GM12878 (cell line): ENCODE measurements at places on chromosomes 3 and 15. TPM values are rescaled to one million over a fixed set of nuclear protein-coding genes. Genes with fewer than 3 reads are reported as not detected.
A peak's percentile ranks its signal among the peaks of the same experiment; 100 is the strongest.

DNA sequence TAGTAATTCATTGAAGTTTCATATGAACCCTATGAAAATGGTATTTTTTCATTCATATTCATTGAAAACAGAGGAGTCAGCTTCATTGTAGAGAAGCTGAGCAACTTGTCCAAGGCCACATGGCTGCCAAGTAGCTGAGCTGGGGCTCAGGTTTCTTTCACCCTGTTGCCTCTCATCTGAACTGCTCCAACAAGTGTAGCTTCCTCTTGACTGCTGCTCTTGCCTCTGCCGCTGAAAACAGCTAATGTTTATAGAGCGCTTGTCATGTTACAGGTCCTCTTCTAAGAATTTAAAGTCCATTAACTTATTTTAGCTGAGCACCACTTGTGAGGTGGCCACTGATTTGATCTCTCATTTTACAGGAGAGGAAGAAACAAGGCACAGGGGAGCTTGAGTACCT is 81.1 kb downstream of the PDCD6IP start:
- H3K27ac ChIP-seq: no peak overlapping the region
- H3K27me3 ChIP-seq: no peaks in the 10 kb centered on the region
- H3K36me3 ChIP-seq: no peaks in the 10 kb centered on the region

MINAR1 gene
- 0.29 and 0.36 TPM in 2 replicates for total RNA-seq

DNA sequence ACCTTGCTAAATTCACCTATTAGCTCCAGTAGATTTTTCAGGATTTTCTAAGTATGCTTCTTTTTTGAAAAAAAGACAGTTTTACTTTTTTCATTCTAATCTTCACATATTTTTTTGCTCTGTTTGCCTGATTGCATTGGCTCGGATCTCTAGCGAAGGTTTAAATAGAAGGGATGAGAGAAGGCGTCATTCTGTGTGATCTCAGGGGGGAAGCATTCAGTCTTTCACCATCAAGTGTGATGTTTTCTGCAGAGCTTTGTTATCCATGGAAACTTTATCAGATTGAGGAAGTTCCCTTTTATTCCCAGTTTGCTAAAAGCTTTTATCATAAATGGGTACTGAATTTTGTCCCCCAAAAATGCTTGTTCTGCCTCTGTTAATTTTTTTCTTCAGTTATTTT is 120.3 kb downstream of the LRRK1 start:
- H3K4me1 ChIP-seq: peaks cover 11% of the 10 kb centered on the region
- peaks cover 14% of the 10 kb centered on the region; the same call in 1 of the 2 replicates for H3K36me3 ChIP-seq
- no peaks in the 10 kb centered on the region for H3K27me3 ChIP-seq
- H3K27ac ChIP-seq: no peak overlapping the region

DNA sequence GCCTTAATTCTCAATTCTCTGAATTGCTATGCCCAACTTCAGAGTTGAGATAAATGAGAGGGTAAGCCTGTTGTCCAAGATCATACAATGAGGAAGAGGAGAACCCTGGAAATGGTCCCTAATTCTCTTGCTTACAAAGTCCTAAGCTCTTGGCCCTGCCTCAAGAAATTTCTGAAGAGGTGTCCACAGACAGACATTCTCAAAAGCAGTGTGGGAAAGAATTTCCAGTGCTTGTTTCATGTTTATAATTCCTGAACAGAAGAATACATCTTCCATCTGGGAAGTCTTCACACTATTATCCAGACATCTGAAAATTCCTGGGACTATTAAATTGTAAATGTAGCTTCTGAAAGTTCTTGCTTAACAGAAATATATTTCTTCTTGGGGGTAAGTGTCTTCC is 166.8 kb upstream of the LRTM1 start:
- no peak for DNase-seq
- no peak overlapping the region for H3K27ac ChIP-seq
- no peak overlapping the region for H3K4me3 ChIP-seq
- no peaks in the 10 kb centered on the region for H3K36me3 ChIP-seq
- H3K4me1 ChIP-seq: no peaks in the 10 kb centered on the region

GATM gene
- 37.1 and 42.5 TPM in 2 replicates for total RNA-seq

MYL3 gene
- total RNA-seq: not detected in 2 replicates

DNA sequence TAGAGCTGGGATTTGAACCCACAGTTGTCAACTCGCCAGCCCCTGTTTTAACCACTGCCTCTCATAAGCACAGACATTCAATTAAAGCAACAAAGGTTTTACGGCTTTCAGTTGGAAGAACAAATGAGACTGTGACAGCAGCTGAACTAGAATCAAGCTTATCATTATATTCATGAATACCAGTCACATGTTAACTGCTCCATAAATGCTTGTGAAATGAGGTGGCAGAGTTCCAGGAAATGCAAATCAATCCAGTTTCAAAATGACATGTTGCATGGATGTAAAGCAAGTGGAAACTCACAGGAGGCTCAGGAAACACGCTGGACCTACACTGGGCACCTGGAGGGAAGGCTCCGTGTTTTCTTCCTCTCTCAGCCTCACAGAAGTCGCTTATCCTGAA is 3.9 kb downstream of the GP5 start:
- H3K4me3 ChIP-seq: no peak overlapping the region
- peaks cover 7% of the 10 kb centered on the region for H3K4me1 ChIP-seq
- H3K27ac ChIP-seq: no peak overlapping the region
- DNase-seq: no peak
- H3K27me3 ChIP-seq: peaks cover 7% of the 10 kb centered on the region

SLC9A9 gene
- 7.4 and 8.8 TPM in 2 replicates for total RNA-seq

GRCh38 chr3:56753206-56753820 is 48.4 kb downstream of the ARHGEF3 start:
- H3K4me1 ChIP-seq: peaks cover 48% of the 10 kb centered on the region
- peak overlapping the region; percentile 43; the same call in 1 of the 2 replicates for H3K4me3 ChIP-seq
- H3K27me3 ChIP-seq: no peaks in the 10 kb centered on the region
- H3K36me3 ChIP-seq: peaks cover 8% of the 10 kb centered on the region

NANOGP8 gene
- total RNA-seq: not detected in 2 replicates

GRCh38 chr15:99412626-99413025 is 153.2 kb upstream of the MEF2A start:
- H3K4me3 ChIP-seq: no peak overlapping the region
- DNase-seq: no peak
- H3K4me1 ChIP-seq: no peaks in the 10 kb centered on the region
- H3K27me3 ChIP-seq: no peaks in the 10 kb centered on the region; the same call in 1 of the 2 replicates
- H3K36me3 ChIP-seq: no peaks in the 10 kb centered on the region

DNA sequence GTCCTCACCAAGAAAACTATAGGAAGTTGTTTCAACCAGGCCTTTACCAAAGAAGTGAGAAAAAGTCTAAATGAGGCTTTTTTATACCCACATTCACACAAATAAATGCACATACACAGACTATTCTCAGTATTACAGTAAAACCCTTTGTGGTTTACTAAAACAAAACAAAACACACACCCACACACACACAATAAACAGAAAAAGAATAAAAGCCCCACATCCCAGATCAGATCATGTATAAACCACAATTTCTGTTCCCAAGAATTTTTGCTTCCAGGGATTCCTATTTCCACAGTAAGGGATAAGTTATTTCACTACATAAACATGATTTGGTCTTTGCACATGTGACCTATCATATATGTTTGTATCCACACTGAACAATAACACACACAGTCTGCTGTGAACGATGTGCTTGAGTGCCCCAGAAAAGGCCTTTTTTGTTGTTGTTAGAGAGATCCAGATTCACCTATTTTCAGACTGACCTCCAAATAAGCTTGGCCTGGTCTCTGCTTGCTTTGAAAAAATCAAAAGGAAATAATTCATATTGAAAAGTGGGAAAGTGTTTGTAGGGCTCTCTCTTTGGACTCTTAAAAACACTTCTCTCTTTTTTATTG is 283.4 kb upstream of the ATP11B start:
- H3K4me3 ChIP-seq: no peak overlapping the region
- H3K4me1 ChIP-seq: no peaks in the 10 kb centered on the region
- no peaks in the 10 kb centered on the region for H3K27me3 ChIP-seq

DNA sequence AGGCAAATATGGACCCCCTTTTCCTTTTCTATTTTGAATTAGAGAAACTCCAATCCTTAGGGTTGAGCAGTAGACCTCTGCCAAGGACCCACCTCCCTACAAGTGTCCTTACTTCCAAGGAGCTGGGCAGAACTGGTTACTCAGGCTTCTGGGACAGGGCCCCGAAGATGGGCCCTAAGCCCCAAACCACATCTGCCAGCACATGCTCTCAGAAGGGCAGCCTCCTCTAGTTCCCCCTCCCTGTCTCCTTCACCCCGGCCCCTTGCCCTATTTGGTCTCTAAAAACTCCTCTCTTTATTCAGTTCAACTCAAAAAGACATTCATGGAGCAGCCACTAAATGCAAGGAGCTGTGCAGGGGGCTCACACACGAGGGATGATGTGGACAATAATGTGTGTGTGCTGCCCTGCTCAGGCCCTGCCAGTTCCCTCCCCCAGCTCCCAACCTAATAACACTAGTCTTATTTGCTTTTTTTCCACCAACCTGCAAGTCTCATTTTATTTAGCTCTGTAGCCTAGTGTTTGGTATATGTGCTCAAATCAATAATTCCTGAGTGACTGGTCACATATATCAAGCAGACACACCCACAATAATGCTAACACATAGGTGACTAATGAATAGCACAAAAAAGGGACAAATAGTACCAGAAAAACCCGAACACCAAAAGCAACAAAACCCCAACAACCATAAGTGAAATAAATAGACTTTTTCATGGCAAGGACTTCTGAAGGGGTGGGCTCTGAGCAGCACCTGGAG is 12.2 kb downstream of the ZDHHC3 start:
- no peak for DNase-seq
- H3K27me3 ChIP-seq: no peaks in the 10 kb centered on the region
- no peak overlapping the region for H3K27ac ChIP-seq
- no peak overlapping the region for H3K4me3 ChIP-seq
- H3K36me3 ChIP-seq: peaks cover 1% of the 10 kb centered on the region; the same call in 1 of the 2 replicates

DNA sequence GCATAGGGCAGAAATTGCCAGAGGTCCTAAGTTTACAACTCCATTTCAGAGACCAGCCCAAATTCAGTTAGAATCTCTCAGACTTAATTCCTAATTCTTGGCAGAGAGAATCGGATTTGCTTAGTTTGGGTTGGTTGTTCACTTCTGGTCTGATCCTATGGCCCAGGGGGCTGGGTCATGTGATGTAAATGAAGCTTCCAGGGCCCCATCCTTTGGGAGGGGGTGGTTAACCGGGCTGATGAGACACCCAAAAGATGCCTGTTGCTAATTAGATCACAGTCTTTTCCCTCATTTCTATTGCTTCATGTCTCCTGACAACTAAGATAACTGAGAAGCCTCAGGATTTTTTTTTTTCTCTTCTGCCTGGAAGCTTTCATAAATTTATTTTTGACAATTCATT is 11.1 kb upstream of the ZNF620 start:
- no peaks in the 10 kb centered on the region for H3K36me3 ChIP-seq
- no peaks in the 10 kb centered on the region for H3K27me3 ChIP-seq
- no peak overlapping the region for H3K4me3 ChIP-seq
- H3K27ac ChIP-seq: no peak overlapping the region
- H3K4me1 ChIP-seq: no peaks in the 10 kb centered on the region

LRRC15 gene
- not detected in 2 replicates for total RNA-seq

- DNase-seq: peak; percentile 3
Observed at GRCh38 chr15:100461049-100461448, 67.7 kb downstream of the CERS3 start.

TSPAN3 gene
- 51.2 and 52.6 TPM in 2 replicates for total RNA-seq

PPP1R14D gene
- total RNA-seq: not detected in 2 replicates

CYP8B1 gene
- total RNA-seq: 0.08 and 0.24 TPM in 2 replicates

ACTC1 gene
- total RNA-seq: not detected in 2 replicates

DNA sequence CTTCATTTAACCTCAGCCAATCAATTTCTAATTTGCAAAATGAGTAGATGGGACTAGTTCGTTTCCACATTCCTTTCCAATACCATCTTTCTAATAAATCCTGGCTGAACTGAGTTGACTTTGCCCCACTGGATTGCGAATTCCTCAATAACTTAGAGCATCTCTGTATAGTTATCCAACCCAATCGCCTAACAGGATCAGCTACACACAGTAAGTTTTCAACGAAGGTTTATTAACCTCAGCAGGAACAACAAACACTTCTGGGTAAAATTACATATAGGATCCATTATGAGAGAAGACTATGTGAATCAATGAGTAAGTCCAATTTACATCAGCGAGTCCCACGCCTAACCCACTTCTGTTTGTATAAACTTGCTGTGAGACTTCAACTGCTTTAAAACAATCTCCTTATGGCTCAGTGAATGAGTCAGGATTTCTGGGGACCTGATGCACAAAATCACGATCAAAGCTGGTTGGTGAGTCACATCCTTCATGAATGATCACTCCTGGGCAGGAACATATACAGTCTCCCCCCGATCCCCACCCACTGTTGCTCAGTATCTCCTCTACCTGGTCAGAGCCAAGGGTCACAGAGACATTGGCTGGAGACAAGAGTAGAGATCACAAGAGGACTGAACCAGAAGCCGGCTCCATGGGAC is 142.8 kb downstream of the EDEM1 start:
- H3K36me3 ChIP-seq: no peaks in the 10 kb centered on the region
- no peaks in the 10 kb centered on the region for H3K27me3 ChIP-seq
- no peak overlapping the region for H3K27ac ChIP-seq
- no peak overlapping the region for H3K4me3 ChIP-seq
- no peak for DNase-seq
- no peaks in the 10 kb centered on the region for H3K4me1 ChIP-seq

DNA sequence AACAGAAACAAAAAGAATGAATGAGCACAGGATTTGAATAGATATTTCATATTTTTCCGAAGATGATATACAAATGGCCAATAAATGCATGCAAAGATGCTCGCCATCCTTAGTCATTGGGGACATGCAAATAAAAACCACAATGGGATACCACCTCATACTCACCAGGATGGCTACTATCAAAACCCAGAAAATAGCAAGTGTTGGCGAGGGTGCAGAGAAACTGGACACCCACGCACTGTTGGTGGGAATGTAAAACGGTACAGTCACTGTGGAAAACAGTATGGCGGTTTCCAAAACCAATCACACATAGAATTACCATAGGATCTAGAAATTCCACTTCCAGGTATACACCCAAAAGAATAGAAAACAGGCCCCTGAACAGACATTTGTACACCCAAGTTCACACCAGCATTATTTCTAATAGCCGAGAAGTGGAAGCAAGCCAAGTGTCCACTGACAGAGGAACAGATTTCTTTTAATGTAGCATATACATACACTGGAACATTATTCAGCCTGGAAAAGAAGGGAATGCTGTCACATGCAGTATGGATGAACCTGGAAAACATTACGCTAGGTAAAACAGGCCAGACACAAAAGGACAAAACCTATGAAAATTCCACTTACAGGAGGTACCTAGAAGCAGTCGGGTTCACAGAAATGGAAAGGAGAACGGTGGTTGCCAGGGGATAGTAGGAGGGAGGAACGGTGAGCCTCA is 3.6 kb downstream of the RNF168 start:
- H3K36me3 ChIP-seq: peaks cover 13% of the 10 kb centered on the region; the same call in 1 of the 2 replicates
- DNase-seq: no peak
- peak overlapping the region; percentile 99 for H3K4me3 ChIP-seq
- no peaks in the 10 kb centered on the region for H3K4me1 ChIP-seq
- peak overlapping the region; percentile 99 for H3K27ac ChIP-seq
- H3K27me3 ChIP-seq: no peaks in the 10 kb centered on the region
